LHCN-M2 (cell line): ENCODE measurements at places on chromosomes 12 and 14.
A peak's percentile ranks its signal among the peaks of the same experiment; 100 is the strongest.

- no peak for DNase-seq
Observed at GRCh38 chr12:22117563-22118237, 71.7 kb downstream of the CMAS start.

DNA sequence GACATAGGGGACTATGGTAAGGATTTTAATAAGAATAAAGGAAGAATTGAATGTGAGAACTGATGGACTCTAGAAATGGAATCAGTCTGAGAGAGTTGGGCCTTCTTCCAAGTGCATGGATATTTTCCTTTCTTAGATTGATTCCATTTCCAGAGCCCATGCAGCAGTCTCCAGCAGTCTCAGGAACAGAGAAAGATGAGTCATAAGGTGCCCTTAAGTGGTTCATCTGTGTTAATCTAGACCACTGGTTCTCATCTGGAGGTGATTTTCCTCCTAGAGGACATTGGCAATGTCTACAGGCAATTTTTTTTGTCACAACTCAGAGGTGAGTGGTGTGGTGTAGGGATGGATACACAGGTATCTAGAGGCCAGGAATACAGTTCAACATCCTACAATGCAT lies 25.9 kb downstream of the TRIM9 start:
- peak; percentile 42 for DNase-seq

DNA sequence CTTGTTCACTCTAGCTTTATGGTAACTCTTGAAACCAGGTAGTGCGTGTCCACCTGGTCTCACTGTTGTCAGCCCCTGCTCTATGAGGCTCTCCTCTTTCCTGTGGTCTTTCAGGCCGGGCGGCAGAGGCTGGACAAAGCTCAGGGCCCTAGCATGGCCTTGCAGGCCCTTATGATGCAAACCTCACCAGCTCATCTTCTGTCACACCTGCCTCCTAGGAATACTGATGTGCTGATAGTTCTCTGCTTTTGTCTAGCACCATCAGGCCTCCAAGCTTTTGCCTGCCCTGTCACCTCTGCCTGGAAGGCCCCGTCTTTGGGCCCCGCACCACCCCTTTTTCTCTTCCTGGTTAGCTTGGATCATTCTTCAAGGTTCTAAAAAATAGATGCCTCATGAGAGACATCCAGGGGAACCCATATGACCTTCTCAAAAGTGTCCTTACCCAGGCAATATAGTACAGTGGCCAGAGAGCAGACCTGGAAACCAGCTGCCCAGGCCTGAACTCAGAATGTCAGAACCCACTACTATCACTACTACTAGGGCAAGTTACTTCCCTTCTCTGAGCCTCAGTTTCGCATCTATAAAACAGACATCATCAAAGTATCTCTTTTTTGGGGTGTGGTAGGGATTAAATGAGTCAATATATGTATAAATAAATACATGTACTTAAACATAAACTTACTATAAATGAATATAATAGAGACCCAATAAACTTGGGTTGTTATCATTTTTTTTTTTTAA lies 91.7 kb downstream of the ZFP36L1 start:
- DNase-seq, result no peak

DNA sequence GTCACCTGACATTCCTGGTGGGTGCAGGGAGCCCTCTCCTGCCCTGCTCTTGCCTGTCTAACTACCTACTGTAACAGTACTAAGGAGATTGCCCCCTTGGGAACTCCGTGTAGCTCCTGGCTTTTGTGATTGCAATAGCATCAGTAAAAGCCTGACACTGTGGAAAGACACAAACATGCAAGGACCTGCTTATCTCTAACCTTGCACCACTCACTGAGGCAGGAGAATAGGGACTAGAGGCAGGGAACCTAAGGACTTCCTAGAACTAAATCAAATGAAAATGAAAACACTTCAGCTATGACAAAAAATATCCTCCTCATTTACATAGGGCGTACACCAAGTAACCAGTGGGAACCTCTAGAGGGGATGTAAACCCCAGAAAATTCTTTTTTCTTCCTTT lies 28.5 kb downstream of the TUBA1A start:
- no peak for DNase-seq

- DNase-seq, result no peak
Observed at GRCh38 chr12:71756054-71756690, 1.5 kb downstream of the RAB21 start.

DNA sequence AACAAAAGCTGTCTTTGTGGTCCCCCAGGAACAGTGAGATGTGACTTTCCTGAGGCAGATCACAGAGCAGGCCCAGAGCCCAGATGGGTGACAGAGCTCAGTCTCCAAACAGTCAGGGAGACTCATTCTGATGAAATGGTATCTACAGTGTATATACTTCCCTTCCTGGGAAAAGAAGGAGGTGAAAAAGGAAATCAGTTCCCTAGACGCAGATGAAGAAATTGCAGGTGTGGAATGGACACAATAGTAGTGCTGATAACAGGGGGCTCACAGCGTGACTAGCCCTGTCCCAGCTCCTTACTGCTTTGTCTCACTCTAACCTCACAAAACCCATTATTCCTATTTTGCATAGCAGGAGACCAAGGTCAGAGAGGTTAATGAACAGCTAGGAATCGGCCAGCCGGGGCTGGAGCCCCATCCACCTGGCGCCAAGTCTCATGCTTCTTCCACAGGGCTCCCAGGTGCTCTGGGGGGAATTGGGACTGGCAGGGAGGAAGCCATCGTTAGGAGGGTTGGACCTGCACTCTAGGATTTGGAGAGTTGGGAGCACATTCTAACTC lies 11.9 kb downstream of the KCNH3 start:
- no peak for DNase-seq

DNA sequence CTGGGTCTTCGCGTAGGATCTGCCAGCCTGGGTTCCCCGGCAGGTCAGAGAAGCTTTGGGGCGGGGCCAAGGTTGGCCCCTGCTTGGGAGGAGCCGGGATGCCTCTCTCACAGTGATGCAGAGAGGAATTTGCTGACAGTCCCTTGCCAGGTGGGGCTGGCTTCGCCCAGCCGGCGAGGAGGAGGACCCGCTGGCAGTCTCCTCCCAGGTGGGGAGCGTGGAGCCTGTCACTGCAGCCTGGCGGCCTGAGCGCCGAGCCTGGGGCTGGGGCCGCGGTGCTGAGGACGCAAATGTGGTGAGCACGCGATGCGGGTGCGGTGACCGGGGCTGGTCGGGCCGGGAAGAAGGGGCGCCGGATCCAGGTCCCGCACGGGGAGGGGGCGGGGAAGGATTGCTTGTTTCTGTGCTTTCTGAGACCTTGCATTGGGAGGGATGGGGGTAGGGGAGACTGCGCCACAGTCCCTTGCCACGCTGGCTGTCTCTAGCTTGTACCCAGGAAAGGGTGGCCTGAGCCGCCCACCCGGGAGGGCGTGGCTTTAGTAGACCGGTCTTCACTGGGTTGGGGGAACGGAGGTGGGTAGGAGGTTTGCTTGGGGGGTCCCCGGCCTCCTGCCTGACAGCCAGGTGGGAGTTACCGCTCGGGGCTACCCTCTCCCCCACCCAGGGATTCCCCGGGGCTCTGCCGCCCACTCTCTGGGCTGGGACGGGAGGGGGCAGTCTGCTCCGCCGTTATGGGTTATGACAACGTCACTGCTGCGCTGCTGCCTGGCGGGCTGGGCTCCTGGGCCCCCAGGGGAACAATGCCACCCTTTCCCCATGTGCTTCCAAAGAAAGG lies at the start of gene TMEM63C:
Gene TMEM63C (plus strand): TSS at position 196 of the 835 bp plus-strand sequence. CDS start 37,016 bp downstream, outside the sequence.
- DNase-seq, result peak; percentile 17

GRCh38 chr14:49017447-49017846 lies 568.7 kb downstream of the RPS29 start:
- DNase-seq, result no peak

GRCh38 chr14:76329951-76330350 lies 46.0 kb upstream of the ESRRB start:
- no peak for DNase-seq

DNA sequence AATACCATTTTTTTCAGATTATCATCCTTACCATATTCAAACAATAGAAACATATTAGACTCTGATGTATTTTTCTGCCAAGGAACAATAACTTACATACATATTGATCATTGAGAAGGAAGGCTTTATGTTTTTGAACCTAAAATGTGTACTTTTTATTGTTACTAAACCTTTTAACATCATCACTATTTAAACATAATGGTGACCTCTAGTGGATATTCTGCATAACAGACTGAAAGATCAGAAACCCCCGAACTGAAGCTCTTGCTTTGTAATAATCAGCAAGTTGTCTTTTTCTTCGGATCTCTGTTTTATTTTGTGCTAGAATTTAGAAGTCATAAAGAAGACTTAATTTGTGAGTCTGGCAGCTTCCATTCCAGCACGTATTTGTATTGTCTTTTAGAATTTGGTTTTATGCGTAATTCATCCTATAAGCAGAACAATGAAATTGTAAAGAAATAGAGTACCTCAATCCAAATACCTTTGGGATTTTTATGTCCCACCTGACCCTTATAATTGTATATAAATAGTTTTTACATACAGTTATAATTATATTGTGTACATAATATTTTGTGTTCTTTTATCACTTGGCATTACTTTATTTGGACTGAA lies 125.9 kb upstream of the ATF1 start:
- DNase-seq, result peak; percentile 52

GRCh38 chr12:121120323-121120722 lies 12.4 kb upstream of the P2RX7 start:
- DNase-seq, result no peak

GRCh38 chr14:56803816-56804535 lies 6.3 kb downstream of the OTX2 start:
- DNase-seq, result no peak

DNA sequence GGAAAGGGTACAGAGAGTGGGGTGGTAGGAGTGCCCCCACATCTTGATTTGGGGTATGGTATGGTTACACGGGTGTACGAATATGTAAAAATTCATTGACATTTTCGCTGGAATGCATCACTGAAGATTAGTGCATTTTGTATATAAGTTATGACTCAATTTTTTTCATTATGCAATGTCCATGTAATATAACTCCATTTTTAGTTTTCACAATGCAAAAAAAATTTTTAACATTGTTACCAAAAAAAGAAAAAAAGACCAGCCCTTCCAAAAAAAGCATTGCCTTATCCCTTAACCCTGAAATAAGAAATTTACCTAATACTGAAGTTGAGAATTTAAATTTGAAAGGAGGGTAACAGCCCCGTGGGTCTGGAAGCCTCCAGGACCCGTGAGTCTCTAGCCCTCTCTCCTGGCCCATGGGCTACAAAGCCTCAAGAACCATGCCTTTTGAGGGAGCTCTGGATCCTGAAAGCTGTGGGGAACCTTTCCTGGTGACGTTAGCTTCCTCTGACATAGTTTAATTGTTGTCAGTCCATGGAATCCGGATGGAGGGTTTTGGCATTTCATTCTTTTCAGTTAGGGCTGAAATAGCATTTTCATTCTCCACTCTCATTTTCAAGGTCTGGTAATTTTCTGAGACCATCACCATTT lies 55.6 kb upstream of the ACTN1 start:
- DNase-seq, result no peak

- no peak for DNase-seq
Observed at GRCh38 chr14:89164168-89165073, 252.6 kb downstream of the FOXN3 start.

DNA sequence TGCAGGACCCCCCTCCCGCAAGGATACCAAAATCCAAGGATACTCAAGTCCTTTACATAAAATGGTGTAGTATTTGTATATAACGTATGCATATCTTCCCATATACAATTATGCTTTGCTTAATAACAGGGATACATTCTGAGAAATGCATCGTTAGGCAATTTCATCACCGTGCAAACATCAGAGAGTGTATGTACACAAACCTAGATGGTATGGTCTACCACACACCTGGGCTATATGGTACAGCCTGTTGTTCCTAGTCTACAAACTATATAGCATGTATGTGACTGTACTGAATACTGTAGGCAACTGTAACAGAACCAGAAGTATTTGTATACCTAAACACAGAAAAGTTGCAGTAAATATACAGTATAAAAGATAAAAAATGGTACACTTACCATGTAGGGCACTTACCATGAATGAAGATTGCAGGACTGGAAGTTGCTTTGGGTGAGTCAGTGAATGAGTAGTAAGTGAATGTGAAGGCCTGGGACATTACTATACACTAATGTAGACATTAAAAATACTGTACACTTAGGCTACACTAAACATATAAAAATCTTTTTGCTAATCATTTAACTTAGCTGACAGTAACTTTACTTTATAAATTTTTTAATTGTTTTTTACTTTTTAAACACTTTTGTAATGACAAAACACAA lies 141.1 kb downstream of the SLC41A2 start:
- DNase-seq, result no peak

- DNase-seq, result peak; percentile 49
Observed at GRCh38 chr14:56173365-56173922, 55.2 kb downstream of the PELI2 start.

DNA sequence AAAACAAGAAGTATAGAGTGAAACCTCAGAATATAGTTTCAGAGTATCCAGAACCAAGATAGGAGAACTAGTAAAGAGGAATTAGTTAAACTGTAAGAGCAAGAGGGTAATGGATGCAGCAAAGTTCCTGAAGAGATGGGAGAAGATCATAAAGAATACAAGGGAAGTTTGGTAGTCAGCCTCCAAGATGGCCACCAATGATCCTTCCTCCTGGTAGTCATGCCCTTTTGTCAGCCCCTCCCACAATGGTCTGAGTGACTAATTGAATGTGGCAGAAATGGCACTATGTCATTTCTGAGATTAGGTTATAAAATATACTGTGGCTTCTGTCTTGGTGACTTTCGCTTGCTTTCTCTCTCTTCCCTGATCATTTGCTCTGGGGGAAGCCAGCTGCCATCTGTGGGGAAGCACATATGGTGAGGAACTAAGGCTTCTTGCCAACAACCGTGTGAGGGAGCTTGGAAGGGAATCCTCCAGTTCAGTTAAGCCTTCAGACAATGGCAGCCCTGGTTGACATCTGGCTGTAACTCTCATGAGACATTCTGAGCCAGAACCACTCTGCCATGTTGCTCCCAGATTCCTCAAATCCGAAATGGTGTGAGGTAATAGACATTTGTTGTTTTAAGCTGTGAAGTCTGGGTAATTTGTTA lies 55.3 kb upstream of the AMN1 start:
- DNase-seq, result peak; percentile 41

DNA sequence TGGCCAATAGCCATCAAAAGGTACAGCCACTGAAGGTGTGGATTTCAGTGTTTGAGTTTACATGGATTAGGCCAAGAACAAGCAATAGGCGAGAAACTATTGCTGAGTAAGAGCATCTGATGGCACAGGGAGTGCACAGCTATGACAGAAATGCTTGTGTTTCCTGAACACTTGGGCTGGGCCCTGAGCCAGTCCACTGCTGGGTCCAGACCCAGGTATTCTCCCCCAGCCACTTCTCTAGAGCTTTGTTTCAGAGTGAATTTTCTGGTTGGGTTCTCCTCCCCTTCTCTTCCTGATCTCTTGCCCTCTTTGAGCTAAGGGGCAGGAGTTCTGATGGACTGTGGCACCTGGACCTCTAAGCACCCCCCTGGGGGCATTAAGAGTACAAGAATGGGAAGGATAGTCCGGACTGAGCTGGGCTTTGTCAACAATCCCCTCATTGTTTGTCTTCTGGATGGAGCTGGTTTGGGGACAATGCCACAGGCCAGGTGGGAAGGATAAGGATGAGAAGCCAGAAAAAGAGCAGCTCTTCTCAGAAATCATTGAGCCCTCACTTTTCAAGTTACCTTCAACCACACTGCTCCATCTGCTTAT lies 8.3 kb downstream of the HOXC5 start:
- DNase-seq, result no peak
